ENCODE measurements at places on chromosomes 1 and 21.
A peak's percentile ranks its signal among the peaks of the same experiment; 100 is the strongest.

GRCh38 chr1:208837242-208837641 lies 593.1 kb upstream of the PLXNA2 start:
- no peak for DNase-seq

DNA sequence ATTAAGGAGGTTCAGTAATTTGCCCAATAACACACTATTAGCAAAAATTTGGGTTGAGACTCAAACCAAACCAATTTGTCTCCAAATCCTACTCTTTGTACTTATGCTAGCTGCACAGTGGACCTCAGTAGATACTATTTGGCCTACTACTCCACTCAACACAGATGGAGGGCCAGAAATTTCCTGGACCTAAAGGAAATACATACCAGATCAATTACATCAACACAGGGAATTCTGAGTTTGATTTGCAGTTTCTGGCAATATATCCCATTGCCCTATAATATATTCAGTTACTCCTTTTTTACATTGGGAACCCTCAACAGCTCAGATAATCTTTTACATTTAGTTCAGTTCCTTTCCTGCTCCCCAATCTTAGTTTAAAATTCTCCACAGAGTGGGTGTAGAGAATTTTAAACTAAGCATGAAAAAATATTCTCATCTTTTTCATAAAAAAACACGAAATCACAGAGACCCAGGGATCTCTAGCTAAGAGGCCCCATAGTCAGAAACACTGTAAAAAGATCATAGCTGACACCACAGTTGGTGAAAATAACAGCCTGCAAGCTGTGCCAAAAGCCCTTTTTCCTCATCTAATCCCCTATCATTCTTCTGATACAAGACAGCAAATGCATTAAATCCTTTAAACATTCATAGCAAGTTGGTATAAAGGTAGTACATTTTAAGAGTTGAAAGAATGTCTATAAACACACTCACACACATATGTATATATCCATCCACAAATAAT lies 317.7 kb upstream of the ESRRG start:
- no peak for DNase-seq

- DNase-seq: no peak
These were observed 205.4 kb upstream of the TMEM51 start for GRCh38 chr1:14948112-14948652.

DNA sequence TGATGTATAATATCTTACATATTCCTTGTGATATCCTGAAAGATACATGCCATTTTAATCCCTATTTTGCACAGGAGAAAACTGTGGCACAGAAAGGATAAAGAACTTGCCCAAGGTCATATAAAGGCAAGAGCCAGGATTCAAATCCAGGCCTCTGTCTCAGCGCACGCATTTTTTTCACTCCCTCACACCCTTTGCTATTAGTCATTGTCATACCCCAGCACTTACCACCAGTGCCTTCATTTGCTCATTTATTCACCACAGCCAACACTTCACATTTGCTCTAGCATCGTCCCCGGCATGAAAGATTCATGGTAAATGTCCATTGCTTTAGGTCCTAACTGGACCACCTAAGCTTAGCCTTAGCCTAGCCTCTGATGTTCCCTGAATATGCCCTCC lies 14.2 kb downstream of the ALX3 start:
- no peak for DNase-seq

DNA sequence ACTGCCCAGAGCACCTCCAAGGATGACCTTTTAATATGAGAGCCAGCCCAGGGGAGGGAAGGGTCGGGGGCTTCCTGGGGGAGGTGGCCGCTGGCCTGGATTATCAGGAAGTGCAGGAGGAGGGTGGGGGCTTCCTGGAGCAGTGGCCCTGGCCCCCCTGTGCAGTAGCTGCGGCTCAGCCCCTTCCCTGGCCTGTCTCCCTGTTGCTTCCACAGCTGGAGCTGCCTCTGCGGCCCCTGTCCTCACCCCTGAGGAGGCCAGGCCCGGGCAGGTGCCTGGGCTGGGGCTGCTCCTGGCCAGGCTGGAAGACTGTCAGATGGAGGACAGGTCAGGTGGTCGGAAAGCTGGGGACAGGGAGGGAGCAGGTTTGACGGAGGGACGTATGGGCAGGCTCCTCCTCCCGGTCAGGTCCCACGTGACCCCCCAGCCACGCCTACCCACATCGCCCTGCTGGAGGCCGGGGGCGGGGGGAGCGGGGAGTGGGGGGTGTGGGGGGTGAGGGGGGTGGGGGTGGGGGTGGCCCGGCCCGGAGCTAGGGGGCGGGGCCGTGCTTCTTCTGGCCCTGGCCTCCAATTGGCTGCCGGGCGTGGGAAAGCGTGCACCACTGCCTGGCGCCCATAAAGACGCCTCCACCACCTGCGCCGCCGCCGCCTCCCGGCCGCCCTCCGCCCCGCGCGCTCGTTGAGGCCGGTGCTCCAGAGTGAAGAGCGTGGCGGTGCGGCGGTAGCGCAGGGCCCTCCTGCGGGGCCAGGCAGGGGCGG lies 10.2 kb upstream of the TNFRSF14 start:
- DNase-seq: peak; percentile 93

- no peak for DNase-seq
These were observed 88.5 kb upstream of the CD34 start for GRCh38 chr1:207999274-207999915.

DNA sequence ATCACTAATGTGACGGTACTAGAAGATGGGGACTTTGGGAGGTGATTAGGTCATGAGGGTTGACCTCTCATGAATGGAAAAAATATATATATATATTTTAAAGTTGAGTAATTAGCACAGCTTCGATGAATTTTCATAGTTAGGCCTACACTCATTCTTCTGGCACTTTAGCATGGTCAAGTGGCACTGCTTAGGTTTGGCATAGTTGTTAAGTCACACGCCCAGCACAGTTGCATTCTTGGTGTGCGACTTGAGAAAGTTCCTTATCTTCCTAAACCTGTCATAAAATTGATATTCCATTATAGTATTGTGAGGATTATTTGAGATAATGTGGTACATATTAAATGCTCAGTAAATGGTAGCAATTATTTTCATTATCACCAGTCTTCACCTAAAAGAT lies 47.7 kb downstream of the MAN1A2 start:
- DNase-seq: no peak

GRCh38 chr1:231020139-231020601 lies 19.9 kb downstream of the FAM89A start:
- peak; percentile 24 for DNase-seq

GRCh38 chr1:222781251-222781650 lies 33.6 kb upstream of the DISP1 start:
- no peak for DNase-seq

DNA sequence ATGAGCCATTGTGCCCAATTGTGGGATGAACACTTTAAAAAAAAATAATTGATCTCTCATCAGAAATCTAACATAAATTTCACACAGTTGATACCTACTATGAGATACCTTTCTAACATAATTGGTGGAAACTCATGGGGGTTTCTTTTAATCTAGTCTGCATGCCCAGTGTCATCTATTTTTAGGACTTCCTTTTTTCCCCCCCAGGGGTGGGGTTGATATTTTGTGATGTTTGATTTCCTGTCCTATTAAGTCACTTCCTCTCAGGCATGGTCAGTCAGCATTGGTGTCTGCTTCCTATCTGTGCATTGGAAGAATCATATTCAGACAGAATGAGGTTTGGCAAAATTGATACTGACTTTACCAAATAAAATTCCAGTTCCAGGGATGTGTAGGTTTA lies 21.5 kb downstream of the NFYC start:
- peak; percentile 39 for DNase-seq

DNA sequence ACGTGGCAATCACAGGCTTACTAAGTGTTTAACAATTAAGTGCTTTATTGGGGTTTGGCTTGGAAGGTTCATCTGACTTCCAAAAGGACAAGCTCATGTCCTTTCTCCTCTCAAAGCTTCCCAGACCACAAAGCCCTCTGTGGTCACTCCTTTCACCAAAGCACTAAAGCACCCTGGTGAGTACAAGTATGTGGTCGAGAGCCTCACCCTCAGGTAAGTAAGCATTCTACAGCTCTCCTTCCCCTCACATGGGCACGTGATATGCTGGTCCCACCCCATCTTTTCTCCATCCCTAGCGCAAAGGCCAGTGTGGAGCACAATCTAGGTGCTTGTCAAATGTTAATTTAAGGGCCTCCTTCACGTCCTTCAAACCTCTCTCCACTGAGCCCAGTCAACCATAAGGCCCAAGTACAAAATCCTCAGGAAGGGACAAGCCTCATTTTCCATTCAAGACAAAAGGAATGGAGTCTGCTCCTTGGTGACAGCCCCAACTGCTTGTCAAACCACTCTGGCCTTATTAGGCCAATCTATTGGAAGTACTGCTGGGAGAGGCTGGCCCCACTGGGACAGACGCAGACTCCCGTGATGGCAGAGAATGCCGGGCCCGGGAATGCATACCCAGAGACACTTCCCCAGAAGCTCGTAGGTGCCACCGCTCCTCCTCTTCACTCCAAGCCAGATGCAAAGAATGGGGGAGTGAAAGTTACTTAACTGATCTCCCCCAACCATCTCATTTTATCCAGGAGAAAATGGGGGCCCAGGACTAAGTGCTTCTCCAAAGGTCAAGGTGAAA lies 7.8 kb downstream of the STMN1 start:
- DNase-seq: no peak

DNA sequence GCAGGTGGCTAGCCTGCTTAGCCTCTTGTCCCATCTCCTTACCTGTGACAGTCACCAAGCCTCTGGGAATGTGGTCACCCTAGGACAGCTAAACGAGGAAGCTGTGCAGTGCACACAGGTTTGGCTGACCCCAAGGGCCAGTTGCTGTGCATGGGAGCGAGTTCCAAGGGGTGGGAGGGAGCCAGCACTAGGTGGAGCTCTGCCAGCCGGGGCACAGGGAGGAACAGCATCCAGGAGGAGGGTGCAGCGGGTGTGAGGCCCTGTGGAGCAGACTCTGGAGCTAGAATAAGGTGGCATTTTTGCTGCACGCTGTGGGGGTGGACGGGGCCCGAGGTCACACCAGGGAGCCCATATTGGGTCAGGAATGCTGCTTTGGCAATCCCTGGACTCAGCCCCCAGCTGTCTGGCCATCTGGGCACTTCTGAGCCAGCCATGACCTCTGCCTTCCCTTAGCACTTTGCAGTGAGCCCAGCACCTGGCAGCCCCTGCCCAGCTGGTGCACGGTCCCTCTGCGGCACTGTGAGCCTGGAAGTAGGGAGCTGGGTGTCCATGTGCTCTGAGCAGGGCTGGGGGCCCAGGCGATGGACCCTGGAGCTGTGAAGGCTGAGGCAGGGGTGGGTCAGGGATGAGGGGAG lies 8.7 kb downstream of the PDXK start:
- no peak for DNase-seq

DNA sequence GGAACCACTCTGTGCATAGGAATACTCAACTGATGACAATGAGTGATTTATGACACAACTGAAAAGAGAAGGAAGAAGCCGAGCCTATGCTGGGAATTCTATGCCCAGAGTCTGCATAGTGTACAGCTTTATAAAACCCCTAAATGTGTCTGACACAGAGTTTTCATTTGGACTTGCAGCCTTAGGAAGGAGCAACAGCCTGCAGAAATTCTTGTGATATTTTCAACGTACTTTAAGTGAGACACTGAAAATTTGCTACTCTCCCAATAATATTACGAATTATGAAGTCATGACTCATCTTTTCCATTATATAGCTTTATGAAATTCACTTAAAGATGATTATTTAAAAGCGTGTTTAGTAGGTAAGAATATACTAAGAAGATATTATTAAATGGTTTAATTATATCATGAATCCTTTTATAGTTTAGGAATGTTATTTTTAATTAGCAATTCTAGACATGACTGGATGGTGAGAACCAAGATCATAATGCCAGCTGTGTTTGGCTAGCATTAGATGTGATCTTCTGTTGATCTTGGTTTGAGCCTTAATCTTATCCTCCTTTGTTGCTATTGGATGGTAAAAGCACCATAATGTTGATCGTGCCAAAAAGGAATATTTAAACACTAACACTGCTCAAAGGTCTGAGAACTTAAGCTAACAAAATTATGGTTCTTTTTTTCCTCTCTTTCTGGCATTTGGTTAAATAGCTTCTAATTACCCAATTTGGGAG lies 785.1 kb upstream of the ADGRL4 start:
- no peak for DNase-seq

DNA sequence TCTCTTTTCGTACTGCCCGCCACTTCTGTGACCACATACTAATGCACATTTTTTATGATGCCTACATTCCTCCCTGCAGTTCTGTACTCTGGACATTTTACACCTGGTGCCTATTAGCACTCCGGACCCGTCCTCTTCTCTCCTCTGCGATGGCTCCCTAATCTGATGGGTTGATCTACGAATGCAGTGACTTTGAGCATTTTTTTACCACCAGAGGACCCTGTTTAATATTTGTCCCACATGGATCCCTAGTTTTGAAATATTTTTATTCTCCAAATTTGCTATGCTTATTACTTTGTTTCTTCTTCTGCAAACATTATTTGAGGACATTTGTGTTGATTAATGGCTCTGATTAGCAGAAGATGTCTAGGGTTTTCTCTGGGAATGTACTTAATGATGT lies 5.2 kb downstream of the PPFIA4 start:
- DNase-seq: no peak

GRCh38 chr1:200901350-200901749 lies 6.7 kb downstream of the INAVA start:
- no peak for DNase-seq

DNA sequence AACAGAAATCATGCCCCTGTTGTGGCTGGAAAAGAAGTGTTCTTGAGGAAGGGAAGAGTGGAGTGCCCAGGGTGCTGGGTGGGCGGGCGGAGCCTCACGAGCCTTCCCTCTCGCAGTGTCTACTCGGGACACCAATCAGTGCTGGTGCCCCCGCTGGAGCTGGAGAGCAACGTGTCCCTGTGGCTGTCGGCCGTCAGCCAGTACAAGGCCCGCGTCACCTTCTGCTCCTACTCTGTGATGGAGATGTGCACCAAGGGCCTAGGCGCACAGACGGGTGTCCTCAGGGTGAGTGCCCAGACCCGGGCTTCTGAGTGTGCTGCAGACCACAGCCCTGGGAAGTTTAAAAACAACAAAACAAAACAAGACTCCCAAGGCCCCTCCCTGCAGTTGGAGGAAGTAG lies 47.4 kb downstream of the S100B start:
- no peak for DNase-seq

DNA sequence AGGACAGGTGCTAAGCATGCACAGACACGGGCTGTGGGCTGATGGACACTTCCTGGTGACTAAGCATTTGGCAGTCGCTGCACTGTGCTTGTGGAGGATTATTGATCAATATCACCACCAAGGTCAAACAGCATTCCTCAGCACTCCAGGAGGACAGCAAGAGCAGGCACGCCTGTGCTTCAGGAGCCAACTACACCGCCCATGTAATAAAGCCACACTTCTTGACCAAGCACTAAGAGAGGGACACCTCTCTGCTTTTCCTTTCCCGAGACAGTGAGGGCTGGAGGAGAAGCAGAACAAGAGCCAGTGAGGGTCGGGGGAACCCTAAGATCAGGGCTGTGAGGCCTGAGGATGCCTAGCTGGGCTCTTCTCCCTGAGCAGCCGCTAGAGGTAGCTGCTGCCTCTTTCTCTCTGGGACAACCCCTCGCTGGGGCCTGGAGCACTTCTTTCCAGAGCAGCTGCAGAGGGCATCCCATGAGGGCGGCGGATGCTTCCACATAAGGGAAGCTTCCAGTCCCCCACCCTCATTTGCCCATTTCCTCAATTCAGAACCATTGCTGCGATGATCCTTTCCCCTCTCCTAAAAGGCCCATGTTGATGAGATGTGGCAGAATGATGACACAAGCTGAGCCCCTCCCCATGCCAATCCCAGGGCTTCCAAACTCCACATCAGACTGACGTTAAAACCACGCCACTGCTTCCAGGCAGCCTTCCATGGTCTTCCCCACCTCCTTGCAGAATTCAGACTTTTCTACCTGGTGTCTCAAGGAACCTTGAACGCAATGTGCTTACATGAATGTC lies 19.1 kb downstream of the RAB7B start:
- DNase-seq: peak; percentile 53

GRCh38 chr1:95753382-95754016 lies 519.5 kb downstream of the RWDD3 start:
- no peak for DNase-seq

All from activated CD4-positive, alpha-beta T cell treated with anti-CD3 and anti-CD28 coated beads, Interleukin-2, Interleukin-6, amounts not matched to agents 100 ng/mL and 50 ng/mL, durations not matched to agents 16 hours and 8 hours (primary cell).